ENCODE measurements at places on chromosomes 4 and X.
A peak's percentile ranks its signal among the peaks of the same experiment; 100 is the strongest.

- DNase-seq: peak; percentile 40
Observed at GRCh38 chr4:3039706-3040366, 34.5 kb downstream of the HTT-AS start.

GRCh38 chr4:115688961-115689360 lies 575.5 kb upstream of the NDST4 start:
- no peak for DNase-seq

- no peak for DNase-seq
Observed at GRCh38 chr4:137677863-137678262, 145.6 kb upstream of the PCDH18 start.

- no peak for DNase-seq
Observed at GRCh38 chr4:55406545-55406944, 10.8 kb downstream of the TMEM165 start.

- DNase-seq: no peak
Observed at GRCh38 chr4:110059556-110060191, 138.7 kb downstream of the ELOVL6 start.

DNA sequence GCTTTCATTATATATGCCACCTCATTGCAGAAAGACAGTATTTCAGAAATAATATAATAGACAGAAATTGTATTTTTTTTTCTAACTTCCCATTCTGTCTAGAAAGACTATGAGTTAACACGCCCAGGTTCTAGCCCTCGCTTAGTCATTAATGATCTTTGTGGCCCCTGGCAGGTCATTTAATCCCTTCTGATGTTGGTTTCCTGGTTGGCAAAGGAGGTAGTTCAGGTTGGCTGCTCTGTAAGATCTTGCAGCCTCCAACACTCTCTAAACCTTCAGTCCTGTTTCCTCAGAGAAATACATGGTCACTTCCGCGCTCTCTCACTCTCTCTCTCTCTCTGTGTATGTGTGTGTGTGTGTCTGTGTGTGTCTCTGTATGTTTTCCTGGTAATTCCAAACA lies 156.3 kb upstream of the NOCT start:
- no peak for DNase-seq

DNA sequence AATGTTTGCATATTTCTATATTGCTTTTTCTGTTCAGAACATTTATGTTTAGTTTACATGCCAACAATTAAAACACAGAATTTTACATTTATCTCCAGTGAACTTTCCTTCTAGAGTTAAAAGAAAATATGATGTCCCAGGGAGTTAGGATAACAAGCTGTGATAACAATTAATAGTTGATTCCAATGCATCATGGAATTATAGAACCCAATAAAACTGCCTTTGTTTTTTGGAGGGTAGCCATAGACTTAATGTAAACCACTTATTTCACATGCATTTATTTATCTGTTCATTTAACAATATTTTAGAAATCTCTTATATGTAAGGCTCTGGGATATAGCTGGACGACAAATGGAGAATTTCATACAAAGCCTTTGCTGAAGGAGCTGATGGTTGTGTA lies 180.0 kb downstream of the CFAP299 start:
- no peak for DNase-seq

DNA sequence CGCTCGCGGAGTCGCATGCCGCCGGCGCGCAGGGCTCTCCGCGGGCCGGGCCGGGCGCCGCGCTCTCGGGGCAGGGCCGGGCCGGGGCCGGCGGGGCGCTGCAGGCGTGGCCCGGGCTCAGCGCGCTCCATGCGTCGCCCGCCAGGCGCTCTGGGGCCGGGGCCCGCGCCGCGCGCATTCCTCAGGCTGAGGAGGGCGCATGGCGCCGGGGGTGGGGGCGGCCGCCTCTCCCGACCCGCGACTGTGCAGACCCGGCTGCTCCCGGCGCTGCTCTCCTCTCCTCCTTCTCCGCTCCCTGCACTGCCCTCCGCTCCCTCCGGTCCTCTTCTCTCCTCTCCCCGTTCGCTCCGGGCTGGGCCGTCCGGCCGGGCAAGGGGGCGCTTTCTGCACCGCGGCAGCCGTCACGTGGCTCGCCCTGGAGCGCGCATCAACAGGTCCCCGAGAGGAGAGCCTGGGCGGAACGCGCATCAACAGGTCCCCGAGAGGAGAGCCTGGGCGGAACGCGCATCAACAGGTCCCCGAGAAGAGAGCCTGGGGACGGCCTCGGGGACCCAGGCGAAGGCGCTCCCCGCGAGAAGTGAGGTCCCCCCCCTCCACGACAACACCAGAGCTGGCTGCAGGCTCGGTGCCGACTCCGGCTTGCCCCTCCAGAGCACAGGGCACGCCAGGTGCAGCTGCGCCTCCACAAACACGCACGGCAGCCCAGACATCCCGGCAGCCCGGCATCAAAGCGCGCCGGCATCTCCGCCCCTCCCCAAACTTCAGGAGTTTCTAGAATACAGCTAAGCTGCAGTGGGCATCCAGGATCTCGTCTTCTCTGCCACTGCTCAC lies 12.9 kb downstream of the PPP2R3B start:
- no peak for DNase-seq

- no peak for DNase-seq
Observed at GRCh38 chr4:108035691-108036090, 46.0 kb downstream of the HADH start.

GRCh38 chr4:94298725-94299252 lies 43.8 kb downstream of the HPGDS start:
- no peak for DNase-seq
